ENCODE measurements at places on chromosomes 5 and 9. TPM values are rescaled to one million over a fixed set of nuclear protein-coding genes. Genes with fewer than 3 reads are reported as not detected.

DNA sequence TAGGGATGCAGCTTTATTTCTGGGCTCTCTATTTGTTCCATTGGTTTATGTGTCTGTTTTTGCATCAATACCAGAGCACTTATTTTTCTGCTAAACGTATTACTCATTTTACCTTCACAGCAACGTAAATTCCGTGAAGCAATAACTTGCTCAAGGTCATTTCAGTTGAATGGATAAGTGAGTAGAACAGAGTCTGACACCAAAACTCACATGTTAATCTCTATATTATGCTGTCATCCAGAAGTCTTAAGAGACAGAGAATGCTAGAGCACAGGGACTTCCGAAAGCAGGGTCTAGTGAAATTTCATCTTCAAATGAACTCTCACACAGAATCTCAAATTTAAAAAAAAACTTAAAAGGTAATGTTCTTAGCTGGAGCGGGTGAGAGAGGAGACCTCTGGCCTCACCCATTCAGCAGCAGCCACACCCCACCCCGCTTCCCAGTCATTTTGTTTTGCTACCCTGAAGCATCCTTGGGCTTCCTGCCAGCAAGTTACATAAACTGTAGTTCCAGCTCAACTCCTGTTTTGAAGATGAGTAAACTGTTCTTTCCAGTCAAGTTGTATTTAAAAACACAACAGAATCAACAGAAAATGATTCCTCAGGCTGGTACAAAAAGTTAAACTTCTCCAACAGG lies 69.3 kb downstream of the TRIM36 start:
- DNase-seq: no peak

- DNase-seq: peak; percentile 11
These were observed 14.6 kb upstream of the RNU6ATAC start for GRCh38 chr9:134178768-134179551.

DNA sequence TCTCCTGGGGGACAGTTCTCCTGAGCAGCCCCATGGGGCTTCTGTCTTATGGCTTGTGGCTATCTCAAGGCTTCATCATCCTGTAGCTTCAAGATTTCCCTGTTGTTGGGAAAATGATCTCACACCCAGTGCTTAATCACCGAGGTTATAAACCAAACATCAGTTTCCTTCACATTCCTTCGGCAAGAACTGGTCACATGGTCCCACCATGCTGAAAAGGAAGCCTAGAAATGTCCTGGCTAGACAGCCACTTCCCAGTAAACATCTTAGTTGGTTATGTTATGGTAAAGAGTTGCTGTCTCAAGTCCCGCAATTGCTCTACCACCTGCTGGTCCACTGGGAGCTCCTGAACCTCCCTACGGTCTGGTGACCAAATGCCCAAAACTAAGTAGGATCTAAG lies 66.0 kb downstream of the RAB3C start:
- no peak for DNase-seq

DNA sequence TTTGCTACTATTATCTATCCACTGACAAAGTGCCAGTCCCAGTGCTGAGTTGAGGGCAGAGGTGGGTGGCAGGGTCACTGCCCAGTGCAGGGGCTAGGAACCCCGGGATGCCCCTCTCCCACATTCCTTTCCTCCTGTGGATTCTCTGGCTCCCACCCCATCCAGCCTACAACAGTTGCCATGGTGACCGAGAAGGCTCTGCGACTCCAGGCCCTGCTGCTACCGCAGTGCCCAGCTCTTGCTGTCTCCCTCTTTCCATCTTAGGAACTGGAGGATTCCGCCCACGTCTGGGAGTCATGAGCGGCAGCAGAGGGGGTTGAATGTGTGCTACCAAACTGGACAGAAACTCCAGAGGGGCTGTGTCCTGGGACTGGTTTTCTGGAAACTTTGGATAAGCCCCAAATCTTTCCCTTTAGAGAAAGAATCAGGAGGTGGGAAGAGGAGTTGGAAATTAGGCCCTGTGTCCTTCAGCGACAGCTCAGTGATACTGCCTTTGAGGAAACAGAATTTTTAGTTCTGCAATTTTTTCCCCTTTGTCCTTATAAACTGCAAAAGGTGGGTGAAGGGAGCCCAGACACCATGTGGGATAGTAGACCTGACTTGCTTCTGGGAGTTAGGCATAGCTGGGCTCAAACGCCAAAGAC lies 20.7 kb upstream of the C5orf47 start:
- DNase-seq: no peak

DNA sequence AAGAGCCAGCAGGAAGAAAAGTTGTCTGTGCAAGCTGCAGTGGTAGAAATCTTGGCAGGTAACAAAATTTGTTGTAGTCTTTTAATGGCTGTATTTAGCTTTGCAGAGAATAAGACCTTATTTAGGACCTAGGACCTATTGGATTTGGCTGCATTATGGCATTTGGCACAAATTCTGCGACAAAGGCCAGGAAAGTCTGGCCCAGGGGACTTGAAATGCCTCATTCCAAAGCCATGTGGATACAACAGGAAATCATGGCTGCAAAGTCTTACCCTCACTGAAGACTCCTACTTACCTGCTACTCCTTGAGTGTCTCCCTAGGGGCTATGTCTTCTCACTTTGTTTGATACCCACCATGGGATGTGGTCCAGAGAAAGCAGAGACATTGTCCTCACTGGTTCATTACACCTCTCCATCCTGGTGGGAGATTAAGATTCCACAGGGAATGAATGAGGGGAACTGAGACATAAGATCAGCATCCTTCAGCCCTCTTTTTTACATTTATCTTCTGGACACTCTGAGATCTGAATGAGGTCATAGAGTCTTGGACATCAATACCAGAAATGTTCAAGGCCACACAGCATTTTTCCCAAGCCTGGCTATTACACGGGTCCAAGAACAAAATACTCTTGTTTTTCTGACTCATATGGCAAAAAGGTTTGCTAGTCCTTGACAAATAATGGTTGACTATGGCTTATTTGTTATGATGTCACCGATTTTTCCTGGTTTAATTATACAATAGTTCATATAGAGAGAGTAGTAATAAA lies 119.4 kb downstream of the PDE8B start:
- DNase-seq: no peak

DNA sequence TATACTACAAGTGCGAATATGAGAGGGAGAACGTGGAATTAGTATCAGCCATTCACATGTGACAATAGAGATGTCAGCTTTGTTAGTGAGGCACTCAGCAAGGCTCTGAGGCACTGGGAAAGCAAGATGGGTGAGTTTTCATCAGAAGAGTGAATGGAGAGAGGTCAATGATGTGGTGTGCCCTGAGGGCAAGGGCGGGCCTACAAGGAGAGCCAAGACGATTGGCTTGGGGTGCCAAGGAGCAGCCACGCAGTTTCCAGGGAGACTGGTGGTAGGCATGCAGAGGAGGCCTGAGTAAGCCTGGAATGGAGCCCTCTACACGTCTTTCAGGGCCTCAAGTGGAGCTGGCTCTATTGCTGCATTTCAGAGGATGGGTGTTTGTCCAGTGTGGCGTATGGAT lies 24.7 kb downstream of the BTF3 start:
- no peak for DNase-seq

GRCh38 chr5:133056891-133057290 lies 5.1 kb downstream of the HSPA4 start:
- no peak for DNase-seq

- DNase-seq: no peak
These were observed 58.2 kb downstream of the RFK start for GRCh38 chr9:76336027-76336426.

- DNase-seq: no peak
These were observed 466 bp downstream of the SMC2 start for GRCh38 chr9:104094534-104095015.

- DNase-seq: no peak
These were observed 99.2 kb downstream of the SPOCK1 start for GRCh38 chr5:137399911-137400310.

SOWAHA gene
- 36.0 TPM for total RNA-seq

CDH9 gene
- total RNA-seq: not detected

MYOZ3 gene
- total RNA-seq: 0.31 TPM

LECT2 gene
- total RNA-seq: not detected

TEX10 gene
- 9.4 TPM for total RNA-seq
